ENCODE measurements at places on chromosomes 5 and 9.

GRCh38 chr5:69288688-69289087 is 43.9 kb downstream of the CCDC125 start:
- peak; percentile 18 for DNase-seq

- peak; percentile 21 for DNase-seq
These were observed 70.0 kb upstream of the KLF9 start for GRCh38 chr9:70484232-70485130.

- DNase-seq: peak; percentile 40
These were observed 147.8 kb downstream of the TMEM38B start for GRCh38 chr9:105842023-105842644.

GRCh38 chr9:109193974-109194556 is 27.0 kb upstream of the FRRS1L start:
- DNase-seq: peak; percentile 92

GRCh38 chr9:33686942-33687341 is 108.4 kb upstream of the PRSS3 start:
- peak; percentile 86 for DNase-seq

Data from NCI-H2171 treated with DMSO at 0.1 percent for 48 hours (cell line).